Natural killer cell treated with Interleukin-12 subunit alpha and Interleukin-12 subunit beta and Interleukin-15 and Interleukin-18, amount 100 ng/mL, for 72 hours (primary cell): ENCODE measurements at places on chromosomes 2 and 18. TPM values are rescaled to one million over a fixed set of nuclear protein-coding genes. Genes with fewer than 3 reads are reported as not detected.

DNA sequence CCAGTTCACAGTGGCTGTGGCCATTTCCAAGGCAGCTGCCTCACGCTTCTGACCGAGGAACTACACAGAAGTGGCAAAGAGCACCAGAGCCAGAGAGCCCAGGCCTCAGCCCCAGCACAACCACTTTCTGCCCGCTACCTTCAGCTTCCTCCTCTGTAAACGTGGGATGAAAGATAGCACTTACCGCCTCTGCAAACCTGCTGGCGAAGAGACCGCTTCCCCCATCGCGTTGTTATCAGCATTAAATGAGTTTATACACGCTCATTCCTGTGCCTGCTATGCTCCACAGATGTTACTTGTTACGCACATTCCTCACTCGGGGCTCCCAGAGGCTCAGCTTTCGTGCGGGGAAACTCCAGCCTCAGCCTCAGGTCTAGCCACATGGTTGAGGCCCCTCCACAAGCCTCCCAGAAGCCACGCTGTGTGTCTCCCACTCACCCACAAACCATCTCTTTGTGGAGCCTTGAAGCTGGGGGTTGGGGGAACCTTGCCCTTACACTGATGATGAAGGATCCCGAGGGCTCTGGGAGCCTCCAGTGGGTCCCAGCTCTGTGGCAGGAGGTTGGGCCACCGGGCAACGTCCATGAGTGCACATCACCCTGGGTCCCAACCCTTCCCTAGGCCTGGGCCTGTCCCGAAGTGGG lies 63.3 kb upstream of the SMAD7 start:
- peak; percentile 38 for DNase-seq
- H3K4me3 ChIP-seq = no peak overlapping the region
- H3K27ac ChIP-seq = no peak overlapping the region

GRCh38 chr2:64945973-64946768 lies 43.0 kb upstream of the SLC1A4 start:
- H3K4me1 ChIP-seq = peaks cover 48% of the 10 kb centered on the region
- H3K4me3 ChIP-seq = peak overlapping the region; percentile 91
- H3K36me3 ChIP-seq = peaks cover 9% of the 10 kb centered on the region
- no peaks in the 10 kb centered on the region for H3K27me3 ChIP-seq
- peak; percentile 89 for DNase-seq
- peak overlapping the region; percentile 98 for H3K27ac ChIP-seq

SERPINB11 gene
- total RNA-seq = not detected

- H3K27me3 ChIP-seq = no peaks in the 10 kb centered on the region
- H3K27ac ChIP-seq = peak overlapping the region; percentile 72
- DNase-seq = no peak
- peaks cover 17% of the 10 kb centered on the region for H3K36me3 ChIP-seq
These were observed 3.6 kb downstream of the ARID5A start for GRCh38 chr2:96540136-96540535.

ATG16L1 gene
- 78.6 TPM for total RNA-seq

- peaks cover 22% of the 10 kb centered on the region for H3K27me3 ChIP-seq
- no peak overlapping the region for H3K27ac ChIP-seq
- no peaks in the 10 kb centered on the region for H3K4me1 ChIP-seq
- DNase-seq = no peak
These were observed 67.6 kb downstream of the SOWAHC start for GRCh38 chr2:109681633-109682380.

- peak overlapping the region; percentile 19 for H3K4me3 ChIP-seq
- H3K4me1 ChIP-seq = peaks cover 14% of the 10 kb centered on the region
- no peak for DNase-seq
- H3K27me3 ChIP-seq = peaks cover 40% of the 10 kb centered on the region
- H3K27ac ChIP-seq = no peak overlapping the region
These were observed 1.2 kb upstream of the HAAO start for GRCh38 chr2:42793334-42794270.

DNA sequence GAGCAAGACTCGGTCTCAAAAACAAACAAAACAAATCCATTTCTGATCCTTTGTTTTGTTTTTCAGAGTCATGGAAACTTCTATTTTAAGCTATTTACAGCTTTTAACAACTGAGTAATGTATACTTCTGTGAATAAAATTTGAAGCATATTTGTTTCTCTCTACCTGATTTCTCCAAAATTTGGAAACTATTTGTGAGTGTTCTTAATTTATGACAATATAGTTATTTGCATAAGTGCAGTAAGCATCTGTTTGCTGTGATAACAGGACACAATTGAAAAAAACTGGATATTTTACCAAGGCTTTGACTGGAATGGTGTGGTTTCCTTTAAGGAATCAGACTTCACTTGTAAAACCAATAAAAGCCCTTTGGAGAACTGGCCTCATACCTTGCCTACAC lies 53.3 kb upstream of the GULP1 start:
- DNase-seq = no peak
- H3K4me3 ChIP-seq = no peak overlapping the region
- H3K36me3 ChIP-seq = no peaks in the 10 kb centered on the region
- no peak overlapping the region for H3K27ac ChIP-seq
- H3K27me3 ChIP-seq = no peaks in the 10 kb centered on the region
- no peaks in the 10 kb centered on the region for H3K4me1 ChIP-seq

RGPD4 gene
- total RNA-seq = 0.07 TPM

DNA sequence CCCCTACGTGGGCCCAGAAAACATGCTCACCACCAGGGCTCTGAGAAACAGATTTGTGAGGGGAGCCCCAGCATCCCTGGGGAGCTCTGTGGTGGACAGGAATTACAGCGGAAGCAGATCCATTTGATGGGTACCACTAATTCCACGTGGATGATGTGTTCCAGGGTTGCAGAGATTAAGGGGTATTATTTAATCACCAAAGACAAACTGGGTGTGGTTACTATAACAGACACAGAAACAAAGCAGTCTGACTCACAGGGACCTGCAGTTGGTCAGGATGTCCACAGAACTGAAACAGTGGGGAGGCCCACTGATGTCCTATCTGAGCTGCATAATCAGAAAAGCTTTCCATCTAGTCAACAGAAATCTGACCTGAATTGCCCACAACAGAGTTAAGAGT lies 65.8 kb downstream of the PSMG2 start:
- H3K27me3 ChIP-seq = no peaks in the 10 kb centered on the region
- H3K4me3 ChIP-seq = no peak overlapping the region
- H3K27ac ChIP-seq = peak overlapping the region; percentile 51
- peaks cover 6% of the 10 kb centered on the region for H3K36me3 ChIP-seq
- peaks cover 17% of the 10 kb centered on the region for H3K4me1 ChIP-seq
- no peak for DNase-seq

GRCh38 chr2:167157523-167157922 lies 269.2 kb downstream of the XIRP2 start:
- H3K4me1 ChIP-seq = no peaks in the 10 kb centered on the region
- H3K27ac ChIP-seq = no peak overlapping the region
- H3K4me3 ChIP-seq = no peak overlapping the region

CMPK2 gene
- total RNA-seq = 6.4 TPM

GRCh38 chr2:233486778-233487552 lies 79.6 kb downstream of the USP40 start:
- H3K27me3 ChIP-seq = no peaks in the 10 kb centered on the region
- H3K4me1 ChIP-seq = no peaks in the 10 kb centered on the region
- no peak overlapping the region for H3K4me3 ChIP-seq
- no peak for DNase-seq

IL1R2 gene
- not detected for total RNA-seq

DNA sequence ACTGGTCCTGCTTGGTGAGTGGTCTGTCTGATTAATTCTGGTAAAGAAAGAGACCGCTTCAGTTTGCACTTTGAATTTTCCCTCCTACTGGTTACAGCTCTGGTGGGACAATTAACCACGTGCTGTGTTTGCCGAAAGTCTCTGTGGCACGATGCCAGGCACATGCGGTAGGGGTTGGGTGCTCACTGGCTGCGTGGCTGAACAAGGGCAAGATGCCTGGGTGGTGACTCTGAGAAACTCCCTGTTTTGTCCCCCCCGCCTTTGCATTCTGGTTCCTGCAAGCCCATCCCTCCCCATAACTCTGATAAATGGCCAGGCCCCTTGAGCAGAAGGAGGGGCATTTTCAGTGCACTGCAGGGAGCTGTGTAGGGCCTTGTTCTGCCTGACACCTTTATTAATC lies 206.1 kb downstream of the TFCP2L1 start:
- H3K36me3 ChIP-seq = no peaks in the 10 kb centered on the region
- no peak overlapping the region for H3K27ac ChIP-seq
- no peaks in the 10 kb centered on the region for H3K4me1 ChIP-seq
- DNase-seq = no peak

KRTCAP3 gene
- total RNA-seq = 6.1 TPM

GRCh38 chr2:225108805-225109204 lies 66.5 kb upstream of the DOCK10 start:
- H3K27me3 ChIP-seq = peaks cover 6% of the 10 kb centered on the region
- no peak for DNase-seq
- H3K4me1 ChIP-seq = no peaks in the 10 kb centered on the region
- H3K4me3 ChIP-seq = no peak overlapping the region

DNA sequence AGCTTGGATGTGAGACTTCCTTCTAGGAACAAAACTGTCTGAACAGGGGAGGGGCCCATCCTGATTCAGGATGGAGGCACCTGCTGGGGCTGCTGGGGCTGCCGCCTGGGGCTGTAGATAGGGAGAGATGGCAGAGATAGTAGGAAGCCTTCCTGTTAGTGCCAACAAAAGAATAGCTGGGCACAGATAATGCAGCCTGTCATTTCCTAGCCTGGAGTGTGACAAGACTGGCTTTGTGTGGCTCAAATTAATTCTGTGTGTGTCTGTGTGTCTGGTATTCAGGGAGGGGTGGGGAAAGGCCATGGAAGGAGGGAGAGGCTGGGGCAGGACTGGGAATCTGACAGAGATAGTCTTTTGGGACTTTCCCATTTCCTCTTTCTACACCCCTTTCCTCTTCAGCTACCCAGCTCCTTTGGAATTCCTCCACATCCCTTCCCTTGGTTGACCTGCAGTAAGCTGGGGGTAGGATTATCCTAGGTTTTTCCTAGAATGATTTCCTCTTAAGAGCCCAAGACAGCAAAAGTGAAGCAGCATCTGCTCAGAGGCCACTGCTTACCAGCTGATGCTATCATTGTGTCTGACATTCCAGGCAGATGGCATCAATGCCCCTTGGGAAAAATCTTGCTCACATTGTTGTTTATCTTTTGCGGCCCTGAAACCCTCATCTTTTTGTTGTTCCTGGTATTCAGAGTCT lies 144.9 kb upstream of the LHCGR start:
- no peak for DNase-seq
- H3K36me3 ChIP-seq = no peaks in the 10 kb centered on the region
- no peak overlapping the region for H3K27ac ChIP-seq
- H3K27me3 ChIP-seq = no peaks in the 10 kb centered on the region
- no peak overlapping the region for H3K4me3 ChIP-seq

MOGAT1 gene
- total RNA-seq = not detected

GRCh38 chr2:120257522-120257921 lies 4.9 kb downstream of the RALB start:
- H3K27me3 ChIP-seq = no peaks in the 10 kb centered on the region
- H3K27ac ChIP-seq = no peak overlapping the region
- peaks cover 43% of the 10 kb centered on the region for H3K4me1 ChIP-seq
- H3K36me3 ChIP-seq = peaks cover 7% of the 10 kb centered on the region

DNA sequence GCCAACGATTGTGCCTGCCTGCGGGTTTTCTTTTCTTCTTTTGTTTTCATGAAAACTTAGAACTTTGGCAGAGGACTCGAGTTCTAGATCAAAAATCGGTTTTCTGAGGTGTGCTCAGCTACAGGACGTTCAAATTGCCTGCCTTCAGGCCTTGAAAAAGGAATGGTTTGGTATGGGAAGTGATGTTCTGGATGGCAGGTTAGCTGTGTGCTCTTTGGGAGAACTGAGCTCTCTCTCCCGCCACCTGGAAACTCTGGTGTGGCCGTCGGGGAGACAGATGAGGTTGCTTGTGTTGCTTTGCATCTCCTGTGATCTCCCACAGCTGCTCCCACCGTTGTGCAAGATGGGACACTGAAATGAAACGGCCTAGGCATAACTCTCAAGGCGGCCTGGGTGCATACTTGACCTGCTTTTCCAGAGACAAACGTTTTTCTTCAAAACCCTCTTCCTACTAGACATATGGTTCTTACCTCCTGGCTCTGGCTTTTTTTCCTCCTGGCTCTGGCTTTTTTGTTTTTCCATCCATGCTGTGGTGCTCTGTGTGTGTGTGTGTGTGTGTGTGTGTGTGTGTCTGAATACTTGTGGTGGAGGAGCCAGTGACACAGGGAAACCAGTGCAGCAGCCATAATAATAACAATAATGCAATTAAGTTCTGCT lies 2.0 kb downstream of the FMNL2 start:
- no peak overlapping the region for H3K27ac ChIP-seq
- H3K4me1 ChIP-seq = peaks cover 17% of the 10 kb centered on the region
- H3K36me3 ChIP-seq = no peaks in the 10 kb centered on the region

DNA sequence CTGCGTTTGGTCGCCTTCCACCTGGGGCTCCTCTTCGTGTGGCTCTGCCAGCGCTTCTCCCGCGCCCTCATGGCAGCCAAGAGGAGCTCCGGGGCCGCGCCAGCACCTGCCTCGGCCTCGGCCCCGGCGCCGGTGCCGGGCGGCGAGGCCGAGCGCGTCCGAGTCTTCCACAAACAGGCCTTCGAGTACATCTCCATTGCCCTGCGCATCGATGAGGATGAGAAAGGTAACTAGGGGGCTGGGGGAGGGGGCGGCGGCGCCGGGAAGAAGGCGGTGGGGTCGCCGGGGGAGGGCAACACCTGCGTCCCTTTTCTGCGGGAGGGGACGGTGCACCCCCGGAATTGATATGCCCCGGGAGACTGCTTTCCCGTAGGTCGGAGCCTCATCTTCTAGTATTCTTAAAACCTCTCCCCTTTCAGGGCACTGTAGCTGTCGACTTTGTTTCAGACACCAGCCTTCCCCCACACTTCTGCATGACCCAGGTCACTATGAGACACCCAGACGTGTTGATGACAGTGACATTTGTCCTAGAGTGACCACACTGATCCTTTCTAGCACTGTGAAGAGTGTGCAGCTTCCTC lies 755 bp downstream of the SPAST start:
- H3K27me3 ChIP-seq = no peaks in the 10 kb centered on the region
- H3K4me3 ChIP-seq = peak overlapping the region; percentile 96
- H3K36me3 ChIP-seq = no peaks in the 10 kb centered on the region
- peaks cover 20% of the 10 kb centered on the region for H3K4me1 ChIP-seq
- no peak for DNase-seq

DNA sequence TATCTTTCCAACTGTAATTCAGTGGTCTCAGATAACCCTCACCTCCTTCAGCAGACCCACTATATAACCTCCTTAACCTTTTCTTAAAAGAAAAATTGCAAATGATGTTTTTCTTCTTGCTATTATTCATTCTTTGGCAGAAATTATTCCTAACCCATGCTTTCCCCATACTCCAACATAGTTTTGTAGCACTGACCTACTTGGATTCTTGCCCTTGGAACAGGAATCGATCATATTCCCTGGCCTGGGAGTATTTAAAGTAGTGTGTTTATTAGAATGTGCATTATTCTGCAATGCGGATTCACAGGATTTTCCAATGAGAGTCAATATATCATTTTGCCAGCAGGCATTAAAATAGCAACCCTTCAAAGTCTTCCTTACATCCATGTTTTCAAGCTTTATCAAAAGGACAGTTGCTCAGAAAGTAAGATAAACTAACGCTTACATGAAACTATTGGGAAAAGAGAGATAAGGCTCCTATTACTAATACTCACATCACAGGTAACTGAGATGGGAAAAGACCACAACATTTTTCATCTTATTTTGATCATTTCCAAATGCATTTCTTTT lies 37.4 kb downstream of the CHN1 start:
- H3K4me3 ChIP-seq = no peak overlapping the region
- no peaks in the 10 kb centered on the region for H3K36me3 ChIP-seq
- H3K27me3 ChIP-seq = peaks cover 22% of the 10 kb centered on the region

- no peak for DNase-seq
- no peaks in the 10 kb centered on the region for H3K36me3 ChIP-seq
- no peak overlapping the region for H3K4me3 ChIP-seq
- H3K4me1 ChIP-seq = peaks cover 5% of the 10 kb centered on the region
- H3K27ac ChIP-seq = no peak overlapping the region
These were observed 107.0 kb downstream of the EXOC6B start for GRCh38 chr2:72718876-72719275.

EGR4 gene
- total RNA-seq = not detected

KIAA1328 gene
- 6.1 TPM for total RNA-seq
